HFFc6 (cell line): ENCODE measurements at places on chromosomes 11 and 22.
A peak's percentile ranks its signal among the peaks of the same experiment; 100 is the strongest.

GRCh38 chr11:114128399-114128798, 68.9 kb downstream of the ZBTB16 start:
- no peak for DNase-seq

- DNase-seq, result no peak
Observed at GRCh38 chr11:72375241-72375960, 58.9 kb downstream of the CLPB start.

- no peak for DNase-seq
Observed at GRCh38 chr11:35227576-35228327, 88.8 kb downstream of the CD44 start.

GRCh38 chr11:69862797-69863543, 43.8 kb upstream of the FGF3 start:
- DNase-seq, result no peak

- DNase-seq, result peak; percentile 41
Observed at GRCh38 chr11:61966734-61967115, 709 bp downstream of the FTH1 start.

- DNase-seq, result peak; percentile 84
Observed at GRCh38 chr11:6431861-6432260, 8.9 kb downstream of the HPX start.

DNA sequence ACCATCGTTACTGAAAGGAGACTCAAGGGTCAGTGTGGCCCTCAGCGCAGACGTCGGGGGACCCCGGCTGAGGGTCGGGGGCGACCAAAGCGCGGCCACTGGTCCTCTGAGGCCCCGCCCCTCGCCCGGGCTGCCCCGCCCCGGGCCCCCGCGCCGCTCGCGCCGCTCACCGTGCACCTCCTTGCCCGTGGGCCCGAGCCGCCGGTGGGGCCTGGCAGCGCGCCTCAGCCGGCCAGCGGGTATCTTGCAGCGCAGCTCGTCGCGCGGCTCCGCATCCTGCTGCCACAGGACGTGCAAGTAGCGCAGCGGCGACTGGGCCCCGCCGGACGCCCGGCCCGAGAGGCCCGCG, 419 bp downstream of the ANKRD54 start:
- DNase-seq, result no peak

GRCh38 chr22:26234296-26234695, 65.0 kb downstream of the SEZ6L start:
- no peak for DNase-seq

- no peak for DNase-seq
Observed at GRCh38 chr11:112511911-112512310, 251.3 kb upstream of the PLET1 start.

DNA sequence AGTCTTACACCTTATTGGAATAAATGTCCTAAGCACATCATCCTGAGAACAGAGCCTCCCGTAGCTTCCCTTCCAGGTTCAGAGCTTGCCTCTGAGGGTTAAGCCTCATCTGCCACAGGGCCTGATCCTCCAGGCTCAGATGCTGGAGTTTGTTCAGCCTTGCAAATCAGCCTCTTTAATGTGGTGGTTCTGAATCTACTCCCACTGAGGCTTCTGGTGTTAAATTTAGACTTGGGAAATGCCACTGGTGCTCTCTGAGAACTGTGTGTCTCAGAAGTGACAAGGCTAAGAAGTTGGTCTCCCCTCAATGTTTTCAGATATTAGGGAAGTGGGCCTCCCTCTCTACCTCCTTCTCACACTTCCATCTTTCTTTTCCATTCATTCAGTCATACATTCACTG, 68.7 kb downstream of the CCDC81 start:
- DNase-seq, result no peak

GRCh38 chr22:36010090-36010489, 18.5 kb downstream of the RBFOX2 start:
- no peak for DNase-seq

DNA sequence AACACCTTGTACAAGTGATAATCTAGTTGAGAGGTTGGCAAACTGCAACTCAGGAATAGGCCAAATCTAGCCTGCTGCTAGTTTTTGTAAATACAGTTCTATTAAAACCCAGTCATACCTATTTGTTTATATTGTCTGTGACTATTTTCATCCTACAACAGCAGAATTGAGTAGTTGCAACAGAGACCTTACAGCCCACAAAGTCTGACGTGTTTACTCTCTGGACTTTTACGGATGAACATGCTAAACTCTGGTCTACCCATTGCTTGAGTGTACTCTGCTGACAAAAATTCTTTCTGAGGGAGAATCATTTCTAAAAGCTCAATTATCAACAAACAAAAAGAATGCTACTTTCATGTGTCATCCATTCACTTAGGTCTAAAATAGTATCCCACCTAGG, 287.0 kb downstream of the DYNC2H1 start:
- DNase-seq, result peak; percentile 69

GRCh38 chr11:11786771-11787170, 55.0 kb upstream of the USP47 start:
- DNase-seq, result peak; percentile 34

DNA sequence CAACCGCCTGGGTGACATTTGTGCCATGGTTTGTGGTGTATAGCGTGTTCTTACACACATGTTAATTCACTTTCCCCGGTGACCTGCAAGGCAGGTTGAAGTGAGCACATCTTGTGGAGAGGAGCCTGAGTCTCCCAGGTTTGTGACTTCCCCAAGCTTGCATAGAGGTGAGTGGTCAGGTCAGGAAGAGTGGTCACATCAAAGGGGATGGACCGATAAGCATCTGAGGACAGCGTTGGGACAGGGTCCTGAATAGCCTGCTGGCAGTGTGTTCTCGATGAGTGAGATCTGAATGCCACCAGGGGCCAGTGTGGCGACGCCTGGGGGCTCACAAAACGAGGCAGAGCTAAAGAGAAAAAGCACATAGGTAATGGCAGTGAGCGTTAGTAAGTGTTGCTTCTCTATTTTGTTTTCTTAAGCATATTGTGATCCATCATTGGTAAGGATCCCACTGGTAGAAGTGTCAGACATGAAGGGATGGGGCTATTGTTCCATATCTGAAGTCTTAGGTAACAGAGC, 154.6 kb downstream of the GRIK4 start:
- DNase-seq, result no peak

DNA sequence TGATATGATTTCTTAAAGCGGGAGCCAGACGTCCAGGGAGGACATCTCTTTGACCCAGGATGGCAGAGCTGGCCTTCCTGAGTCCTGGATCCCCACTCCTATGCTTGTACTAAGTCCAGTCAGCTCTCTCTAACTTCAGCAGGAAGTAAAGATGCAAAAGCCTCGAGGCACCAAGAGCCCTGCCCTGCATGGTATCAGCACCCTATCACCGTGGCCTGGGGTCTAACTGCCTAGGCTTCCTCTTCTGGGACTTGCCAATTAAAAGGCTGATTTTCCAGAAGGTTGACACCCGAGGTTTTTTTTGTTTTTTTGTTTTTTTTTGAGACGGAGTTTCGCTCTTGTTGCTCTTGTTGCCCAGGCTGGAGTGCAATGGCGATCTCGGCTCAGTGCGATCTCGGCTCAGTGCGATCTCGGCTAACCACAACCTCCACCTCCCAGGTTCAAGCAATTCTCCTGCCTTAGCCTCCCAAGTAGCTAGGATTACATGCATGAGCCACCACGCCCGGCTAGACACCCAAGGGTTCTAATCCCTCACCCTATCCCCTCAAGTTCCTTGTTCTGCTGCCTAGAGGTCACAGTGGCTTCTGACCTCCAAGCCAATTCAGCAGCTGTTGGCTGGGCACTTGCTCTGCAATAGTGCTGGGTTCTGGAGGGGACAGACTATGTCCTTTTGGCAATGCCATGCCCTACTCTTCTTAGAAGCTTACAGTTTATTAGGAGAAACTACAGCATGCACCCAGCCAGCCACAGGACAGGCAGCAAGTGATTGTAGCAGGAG, 50.6 kb upstream of the FTH1 start:
- DNase-seq, result no peak

DNA sequence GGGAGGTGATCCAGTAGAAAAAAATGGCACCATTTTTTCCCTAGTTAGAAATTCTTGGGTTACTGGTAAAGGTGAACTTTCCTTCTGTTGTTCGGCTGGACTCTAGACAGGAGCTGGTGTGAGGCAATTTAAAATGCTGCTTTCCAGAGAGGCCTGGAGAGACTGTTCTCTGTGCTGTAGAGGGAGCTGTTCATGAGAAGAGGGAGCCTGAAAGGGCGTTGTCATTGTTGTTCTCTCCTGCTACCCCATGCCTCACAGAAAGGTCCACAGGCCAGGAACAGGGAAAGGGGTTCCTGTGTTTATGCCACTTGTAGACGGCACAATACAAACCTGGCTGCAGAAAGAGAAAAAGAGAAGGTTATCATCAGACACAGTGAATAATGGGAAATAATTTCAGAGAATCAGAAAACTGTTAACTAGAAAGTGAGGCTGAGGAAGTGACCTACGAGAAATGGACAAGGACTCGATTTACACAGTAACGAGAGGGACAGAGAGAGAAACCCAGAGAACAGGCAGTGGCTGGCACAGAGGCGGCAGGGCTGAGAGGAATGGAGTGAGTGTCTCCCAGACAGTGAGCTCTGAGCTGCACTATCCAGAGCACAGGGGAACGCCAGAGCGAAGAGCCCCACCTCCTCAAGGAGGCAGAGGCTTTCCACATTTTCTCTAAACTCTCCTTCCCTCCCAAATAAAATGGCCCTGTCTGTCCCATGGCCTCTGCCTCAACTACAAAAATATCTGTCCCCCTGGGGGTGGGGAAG, 109.2 kb downstream of the RRM1 start:
- no peak for DNase-seq

DNA sequence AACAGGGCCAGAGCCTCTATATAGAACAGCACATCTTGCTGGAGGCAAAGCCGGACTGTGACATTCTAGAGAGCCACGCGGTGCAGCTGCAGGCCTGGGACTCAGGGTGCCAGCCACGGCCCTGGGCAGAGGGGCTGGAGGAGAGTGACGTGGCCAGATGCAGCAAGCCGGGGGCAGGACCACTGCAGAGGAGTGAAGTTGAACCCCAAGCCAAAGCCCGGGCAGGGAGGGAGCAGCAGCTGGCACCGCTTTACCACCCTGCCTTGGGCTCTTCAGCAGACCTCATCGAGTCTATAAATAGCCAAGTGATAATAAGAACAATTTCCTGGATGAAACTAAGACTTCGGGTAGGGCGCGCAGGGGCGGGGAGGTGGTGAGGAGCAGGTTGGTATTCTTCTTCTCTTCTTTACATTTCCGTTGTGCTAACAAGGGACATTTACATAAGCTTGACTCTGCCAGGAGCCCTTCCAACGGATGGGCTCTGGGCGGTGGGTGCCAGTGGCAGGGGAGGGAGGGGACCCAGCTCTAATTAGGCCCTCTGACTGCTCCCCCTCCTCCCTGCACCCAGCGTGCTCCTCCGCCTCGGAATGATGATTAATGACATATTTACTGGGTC, 110.2 kb downstream of the ST3GAL4 start:
- DNase-seq, result no peak

DNA sequence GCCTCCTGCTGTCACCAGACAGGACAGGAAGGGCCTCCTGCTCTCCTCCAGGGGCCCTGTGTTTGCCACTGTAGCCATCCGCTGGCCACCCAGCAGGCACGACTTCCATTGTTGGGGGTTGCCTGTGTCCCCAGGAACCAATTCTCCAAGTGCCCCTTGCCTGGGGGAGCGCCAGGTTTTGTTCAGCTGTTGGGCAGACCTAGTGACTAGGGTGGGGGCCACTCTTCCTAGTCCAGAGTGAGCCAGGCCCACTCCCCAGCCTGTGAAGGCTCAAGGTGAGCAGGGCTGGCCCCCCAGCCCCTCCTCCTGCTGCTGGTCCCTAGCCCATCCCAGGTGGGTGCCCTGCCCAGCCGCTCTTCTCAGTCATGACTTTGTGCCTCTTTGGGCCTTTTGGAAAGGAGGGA, 30.9 kb downstream of the OSBPL5 start:
- DNase-seq, result no peak

DNA sequence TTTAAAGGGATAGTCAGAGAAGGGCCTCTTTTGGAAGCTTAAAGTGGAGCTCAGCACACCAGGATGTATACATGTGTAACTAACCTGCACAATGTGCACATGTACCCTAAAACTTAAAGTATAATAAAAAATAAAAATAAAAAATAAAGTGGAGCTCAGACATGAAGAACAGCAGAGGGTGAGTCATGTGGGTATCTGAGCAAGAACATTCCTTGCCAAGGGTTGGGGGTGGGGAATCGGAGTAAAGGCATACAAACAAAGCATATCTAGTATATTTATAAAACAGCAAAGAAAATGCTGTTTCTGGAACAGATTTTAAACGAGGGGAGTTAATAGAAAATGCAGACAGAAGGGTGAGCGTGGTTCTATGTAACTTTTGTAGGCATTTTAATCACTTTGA, 562.6 kb upstream of the ANO3 start:
- no peak for DNase-seq

DNA sequence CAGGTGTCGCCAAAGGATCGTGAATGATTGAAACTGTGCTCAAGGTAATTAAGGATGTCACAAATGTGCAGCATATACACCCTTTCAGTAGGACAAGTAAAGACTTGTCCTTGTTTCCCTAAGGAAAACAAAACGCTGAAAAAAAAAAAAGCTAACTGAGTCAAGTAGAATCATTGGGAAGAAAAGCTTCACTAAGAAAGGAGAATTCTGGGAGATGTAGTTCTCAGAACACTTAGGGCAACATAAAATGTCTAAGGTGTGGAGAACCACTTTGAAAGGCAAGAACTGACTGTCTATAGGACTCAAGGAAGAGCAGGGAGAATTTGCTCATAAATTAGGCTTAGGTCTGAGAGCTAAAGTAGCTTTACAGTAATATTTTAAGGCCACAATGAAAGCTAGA, 2.9 kb upstream of the OR5T1 start:
- DNase-seq, result no peak

- DNase-seq, result no peak
Observed at GRCh38 chr22:26599505-26599904, 9.6 kb upstream of the TPST2 start.

DNA sequence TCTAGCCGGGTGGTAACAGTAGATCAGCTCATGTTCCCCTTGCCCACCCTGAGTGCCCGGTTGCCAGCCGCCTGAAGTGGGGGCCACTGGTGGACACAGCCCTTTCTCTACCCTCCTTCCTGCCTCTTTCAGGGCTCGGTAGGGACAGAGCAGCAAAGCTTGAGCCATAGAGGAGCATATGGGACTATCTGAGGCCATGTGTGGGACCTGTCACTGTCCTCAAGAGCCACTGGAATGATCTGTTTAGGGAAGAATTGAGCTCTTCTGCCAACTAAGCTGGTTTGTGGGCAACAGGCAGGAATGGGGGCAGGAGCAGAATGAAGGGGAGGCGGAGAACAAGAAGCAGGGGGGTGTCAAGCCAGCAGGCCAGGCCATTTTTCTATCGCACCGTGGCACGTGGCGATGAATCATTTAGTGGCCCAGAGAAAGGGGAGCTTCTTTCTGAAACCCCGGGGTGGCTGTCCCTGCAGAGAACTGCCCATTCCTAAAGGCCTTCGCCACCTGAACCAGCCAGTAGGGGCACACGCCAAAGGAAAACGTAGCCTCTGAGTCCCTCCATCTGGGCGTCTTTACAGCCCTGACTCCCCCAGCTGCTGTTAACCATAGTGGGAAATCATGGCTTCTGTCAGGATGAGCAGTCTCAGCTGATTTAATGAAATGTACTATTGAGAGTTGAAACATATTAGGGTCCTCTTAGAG, 8.8 kb downstream of the ASPHD2 start:
- DNase-seq, result no peak
